GM23338 (cell line): ENCODE measurements at places on chromosomes 16 and 17. TPM values are rescaled to one million over a fixed set of nuclear protein-coding genes. Genes with fewer than 3 reads are reported as not detected.

- no peak for DNase-seq
These were observed 344.9 kb upstream of the TNRC6C start for GRCh38 chr17:77613627-77614026.

- DNase-seq = no peak
These were observed 58.8 kb downstream of the UTP18 start for GRCh38 chr17:51319186-51319585.

DNA sequence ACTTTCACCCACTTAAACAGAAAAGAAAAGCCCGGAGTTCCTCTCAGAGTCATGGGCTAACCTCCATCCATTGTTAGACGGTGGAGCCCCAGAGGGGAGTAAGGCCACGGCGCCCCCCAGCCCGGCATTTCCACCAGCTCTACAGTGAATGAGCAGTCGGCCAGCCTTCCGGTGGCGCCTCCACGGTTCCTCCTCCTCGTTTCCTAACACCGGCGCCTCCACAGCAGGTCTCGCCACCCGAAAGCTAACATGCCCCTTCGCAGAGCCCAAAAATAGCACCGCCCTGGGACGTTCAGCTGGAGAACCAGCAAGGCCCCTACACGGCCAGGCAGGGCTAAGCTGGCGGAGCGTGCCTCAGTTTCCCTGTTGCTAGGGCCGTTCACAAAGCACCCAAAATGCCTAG is 858 bp downstream of the MMD start:
- DNase-seq = peak; percentile 55

DNA sequence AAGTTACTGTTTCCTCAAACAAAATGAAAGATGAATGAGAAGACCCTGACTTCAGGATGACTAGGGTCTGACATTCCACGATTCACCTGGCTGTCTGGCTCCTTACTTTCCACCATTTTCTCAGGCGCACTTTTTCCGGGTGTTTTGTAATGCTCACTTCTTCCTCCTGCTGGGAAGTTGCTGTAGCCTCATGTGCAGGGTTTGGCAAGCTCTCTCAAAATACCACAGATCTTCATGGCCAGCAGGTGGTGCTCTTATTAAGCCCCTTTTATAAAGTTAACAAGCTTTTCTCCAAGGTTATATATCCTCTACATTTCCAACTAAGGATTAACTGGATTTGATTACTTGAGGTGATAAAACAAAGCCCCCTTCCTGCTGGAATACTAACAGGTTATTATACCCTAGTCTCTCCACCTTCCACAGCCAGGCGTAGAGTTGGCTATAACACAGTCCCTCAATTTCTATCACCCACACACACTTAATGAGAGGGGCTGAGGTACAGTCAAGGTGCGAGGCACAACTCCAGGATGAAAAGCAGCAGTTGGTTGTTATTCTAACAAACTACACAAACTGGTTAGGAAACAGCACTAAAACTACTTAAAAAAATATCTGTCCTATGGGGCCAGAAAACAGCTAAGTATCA is 45.4 kb downstream of the STH start:
- DNase-seq = peak; percentile 96

GRCh38 chr17:64357191-64357981 is 33.3 kb downstream of the PECAM1 start:
- DNase-seq = peak; percentile 50

GRCh38 chr17:52170963-52171572 is 12.6 kb upstream of the CA10 start:
- DNase-seq = peak; percentile 70

DNA sequence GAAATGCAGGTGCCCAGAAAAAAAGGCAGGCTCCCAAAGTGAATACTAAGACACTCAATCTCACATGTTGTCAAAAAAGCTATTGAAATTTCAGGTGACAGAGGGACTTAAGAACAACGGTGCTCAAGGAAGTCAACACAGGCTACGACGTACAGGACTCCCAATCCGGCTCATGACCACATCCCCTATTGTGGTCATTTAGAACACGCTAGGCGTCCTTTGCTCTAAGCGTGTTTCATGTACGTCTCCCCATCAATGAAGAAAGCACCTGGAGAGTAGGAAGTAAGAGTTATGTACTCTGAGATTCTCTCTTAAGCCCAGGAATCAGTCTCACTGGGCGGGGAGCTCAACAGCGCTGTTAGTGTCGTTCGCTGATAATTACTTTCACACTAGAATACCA is 94.1 kb downstream of the MRM3 start:
- DNase-seq = peak; percentile 52

DNA sequence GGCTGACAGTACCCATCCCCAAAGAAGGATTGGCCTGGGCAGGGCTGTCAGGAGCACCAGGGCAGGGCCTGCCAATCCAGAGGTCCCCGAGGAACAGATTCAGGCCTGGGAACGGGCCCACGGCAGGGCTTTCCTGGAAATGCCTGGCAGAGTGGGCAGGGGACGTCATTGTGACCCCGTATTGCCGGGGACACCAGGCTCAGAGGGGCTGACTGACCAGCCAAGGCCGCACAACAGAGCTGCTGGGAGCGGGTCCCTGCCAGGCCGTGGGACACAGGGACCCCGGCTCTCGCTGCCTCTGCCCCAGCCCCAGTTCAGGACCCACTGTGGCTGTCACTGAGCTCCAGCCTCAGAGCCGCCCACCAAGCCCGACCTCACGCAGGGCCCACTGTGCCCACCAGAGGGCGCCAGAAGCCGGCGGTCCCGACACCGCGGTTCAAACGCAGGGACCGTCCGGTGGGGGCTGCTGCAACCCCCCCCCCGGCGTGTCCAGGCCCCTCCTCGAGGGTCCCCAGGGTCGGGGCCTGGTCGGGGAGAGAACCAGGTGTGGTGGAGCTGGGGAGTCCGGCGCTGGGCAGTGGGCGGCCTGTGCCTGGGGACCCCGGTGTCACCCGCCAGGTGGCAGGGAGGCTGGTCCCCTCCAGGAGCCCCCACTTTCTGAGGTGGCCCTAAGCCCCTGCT is 15.2 kb upstream of the SSTR5 start:
- DNase-seq = peak; percentile 65

Gene ASIC2
- total RNA-seq = 2.1 and 2.8 TPM in 2 replicates

Gene TMIGD1
- total RNA-seq = not detected in 2 replicates

Gene CYB5D1
- 5.6 and 8.4 TPM in 2 replicates for total RNA-seq

Gene ARHGDIG
- total RNA-seq = 1.0 and 1.2 TPM in 2 replicates

Gene TAT
- total RNA-seq = not detected in 2 replicates
